ENCODE measurements at places on chromosomes 1 and 21.

DNA sequence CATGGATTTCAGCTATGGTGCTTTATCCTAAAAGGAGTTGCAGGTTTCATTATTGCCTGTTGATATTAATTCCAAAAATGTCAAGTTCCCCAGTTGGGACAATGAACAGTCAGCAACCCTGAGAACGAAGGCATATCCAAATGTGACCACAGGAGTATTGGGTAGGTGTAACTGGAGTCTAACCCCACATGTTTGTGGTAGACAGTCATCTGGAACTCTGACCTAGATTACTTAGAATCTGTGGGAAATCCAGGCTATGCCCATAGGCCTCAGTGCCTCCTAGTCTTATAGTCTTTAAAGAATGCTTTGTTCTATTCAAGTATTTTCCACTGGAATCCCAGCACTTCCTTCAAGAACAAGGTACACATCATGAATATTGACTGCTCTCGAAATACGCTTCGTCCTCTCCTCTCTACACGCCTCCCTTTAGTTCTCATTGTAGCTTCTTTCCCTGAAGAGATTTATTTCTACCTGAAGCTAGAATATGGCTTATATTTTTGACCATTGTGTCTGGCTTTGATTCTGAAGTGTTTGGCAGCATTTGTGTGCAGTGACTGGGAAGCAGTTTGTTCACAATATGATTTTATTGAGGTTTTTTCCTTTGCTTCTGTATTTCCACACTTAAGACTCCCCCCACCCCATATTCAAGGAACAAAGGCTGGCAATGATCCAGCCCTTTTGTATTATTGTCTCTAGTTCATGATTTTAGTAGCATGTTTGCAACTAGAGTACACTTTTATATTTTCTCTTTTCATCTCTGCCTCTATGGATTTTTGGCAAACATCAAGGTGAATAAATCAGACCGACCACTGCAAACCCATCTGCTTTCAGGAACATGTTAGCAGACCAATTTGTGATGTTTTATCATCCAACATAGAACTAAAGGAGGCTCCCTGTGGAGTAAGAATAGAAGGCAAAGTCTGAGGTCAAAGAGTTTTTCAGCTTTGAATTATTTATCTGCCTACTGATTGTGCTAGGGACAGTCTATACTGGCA lies 178.6 kb downstream of the GPR52 start:
- DNase-seq: no peak

GRCh38 chr1:85898861-85899260 lies 190.6 kb upstream of the ZNHIT6 start:
- no peak for DNase-seq

- DNase-seq: no peak
Observed at GRCh38 chr1:242205622-242206489, 207.0 kb upstream of the MAP1LC3C start.

DNA sequence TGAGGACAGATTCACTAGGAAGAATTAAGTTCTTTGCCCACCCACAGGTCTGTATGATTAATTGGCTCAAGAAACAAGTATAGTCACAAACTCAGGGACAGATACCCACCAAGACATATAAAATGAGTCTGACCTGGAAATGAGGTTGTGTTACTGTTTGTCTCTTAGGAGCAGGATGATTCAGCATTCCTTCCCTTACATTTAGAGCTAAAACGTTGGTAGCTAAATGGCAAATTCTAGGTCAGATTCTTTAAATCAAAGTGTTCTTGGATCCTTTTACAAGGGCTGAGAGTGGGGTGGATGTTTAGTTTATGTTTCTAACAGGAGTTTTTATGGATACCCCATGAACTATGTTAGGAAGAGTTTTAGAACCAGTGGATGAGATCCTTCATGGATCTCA lies 4.7 kb downstream of the RIMKLA start:
- DNase-seq: no peak

DNA sequence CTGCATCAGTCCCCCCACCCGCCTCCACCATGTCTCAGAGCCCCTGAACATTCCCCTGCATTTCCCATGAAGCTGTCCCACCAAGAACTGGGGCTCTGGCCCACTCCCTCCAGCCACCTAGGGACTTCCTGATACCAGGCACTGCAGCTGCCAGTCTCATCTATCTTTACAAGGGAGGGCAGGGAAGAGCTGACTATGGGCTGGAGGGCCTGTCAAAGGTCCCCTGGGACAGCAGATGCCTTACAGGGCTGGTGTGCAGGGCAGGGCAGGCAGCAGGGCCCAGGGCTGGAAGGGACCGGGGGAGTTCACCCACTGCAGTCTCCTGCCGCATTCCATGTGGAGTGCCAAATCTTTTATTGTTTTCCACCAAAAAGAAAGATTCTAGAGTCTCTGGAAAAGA lies 17.6 kb downstream of the SHISA4 start:
- no peak for DNase-seq

- DNase-seq: no peak
Observed at GRCh38 chr1:37306871-37307270, 167.5 kb upstream of the ZC3H12A start.

All from effector CD8-positive, alpha-beta T cell (primary cell).